Cerebellar nuclear complex (tissue), 1 donor: ENCODE measurements at places on chromosomes 6 and 20.

DNA sequence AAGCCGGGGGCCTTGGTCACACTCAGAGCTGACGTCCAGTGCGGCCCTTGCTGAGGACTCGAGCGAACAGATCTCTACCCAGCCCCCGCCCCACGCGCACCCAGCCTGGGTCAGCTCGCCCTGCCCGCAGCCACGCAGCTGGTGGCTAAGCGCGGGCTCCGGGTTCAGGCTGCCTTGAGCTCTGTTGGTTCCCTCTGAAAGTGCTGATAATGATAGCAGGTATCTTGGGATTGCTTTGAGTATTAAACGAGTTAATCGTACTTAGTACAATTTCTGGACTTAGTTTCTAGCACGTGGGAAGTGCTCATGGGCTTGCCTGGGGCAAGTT is 88.1 kb upstream of the TGM3 start:
- no peak for DNase-seq

DNA sequence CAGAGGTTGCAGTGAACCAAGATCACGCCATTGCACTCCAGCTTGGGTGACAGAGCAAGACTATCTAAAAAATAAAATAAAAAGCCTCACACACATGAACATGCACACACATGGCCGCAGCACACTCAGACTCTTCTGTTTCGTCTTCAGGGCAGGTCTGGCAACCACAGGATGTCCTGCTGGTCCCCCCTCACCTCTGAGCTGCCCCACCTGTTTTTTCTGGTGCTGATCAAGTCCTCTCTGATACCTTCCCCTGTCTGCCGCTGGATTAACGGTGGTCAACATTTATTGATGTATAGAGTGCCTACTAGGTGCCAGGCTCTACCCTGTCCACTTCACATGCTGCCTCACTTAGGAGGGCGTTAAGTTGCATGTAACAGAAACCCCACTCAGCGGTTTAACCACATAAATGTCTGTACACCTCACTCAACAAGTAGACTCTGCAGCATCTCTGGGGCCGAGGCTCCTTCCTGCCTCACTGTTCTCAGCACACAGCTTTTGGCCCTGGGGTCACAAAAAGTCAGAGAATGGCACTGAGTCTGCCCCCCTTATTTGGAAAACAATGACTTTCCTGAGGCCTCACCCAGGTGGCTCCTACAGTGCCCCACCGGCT is 4.5 kb upstream of the AP5S1 start:
- no peak for DNase-seq

DNA sequence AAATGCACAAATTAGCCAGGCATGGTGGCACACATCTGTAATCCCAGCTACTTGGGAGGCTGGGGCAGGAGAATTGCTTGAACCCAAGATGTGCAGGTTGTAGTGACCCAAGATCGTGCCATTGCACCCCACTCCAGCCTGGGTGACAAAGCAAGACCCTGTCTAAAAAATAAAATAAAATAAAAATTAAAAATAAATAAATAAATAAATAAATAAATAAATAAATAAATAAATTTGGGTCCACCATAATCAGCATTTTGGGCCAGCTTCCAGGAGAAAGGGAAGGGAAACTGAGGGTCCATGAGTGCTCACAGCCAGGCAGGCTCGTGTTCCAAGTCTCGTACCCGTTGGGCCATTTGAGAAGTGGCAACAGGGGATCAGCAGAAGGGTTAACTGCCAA is 131.6 kb upstream of the AGPAT4 start:
- no peak for DNase-seq

DNA sequence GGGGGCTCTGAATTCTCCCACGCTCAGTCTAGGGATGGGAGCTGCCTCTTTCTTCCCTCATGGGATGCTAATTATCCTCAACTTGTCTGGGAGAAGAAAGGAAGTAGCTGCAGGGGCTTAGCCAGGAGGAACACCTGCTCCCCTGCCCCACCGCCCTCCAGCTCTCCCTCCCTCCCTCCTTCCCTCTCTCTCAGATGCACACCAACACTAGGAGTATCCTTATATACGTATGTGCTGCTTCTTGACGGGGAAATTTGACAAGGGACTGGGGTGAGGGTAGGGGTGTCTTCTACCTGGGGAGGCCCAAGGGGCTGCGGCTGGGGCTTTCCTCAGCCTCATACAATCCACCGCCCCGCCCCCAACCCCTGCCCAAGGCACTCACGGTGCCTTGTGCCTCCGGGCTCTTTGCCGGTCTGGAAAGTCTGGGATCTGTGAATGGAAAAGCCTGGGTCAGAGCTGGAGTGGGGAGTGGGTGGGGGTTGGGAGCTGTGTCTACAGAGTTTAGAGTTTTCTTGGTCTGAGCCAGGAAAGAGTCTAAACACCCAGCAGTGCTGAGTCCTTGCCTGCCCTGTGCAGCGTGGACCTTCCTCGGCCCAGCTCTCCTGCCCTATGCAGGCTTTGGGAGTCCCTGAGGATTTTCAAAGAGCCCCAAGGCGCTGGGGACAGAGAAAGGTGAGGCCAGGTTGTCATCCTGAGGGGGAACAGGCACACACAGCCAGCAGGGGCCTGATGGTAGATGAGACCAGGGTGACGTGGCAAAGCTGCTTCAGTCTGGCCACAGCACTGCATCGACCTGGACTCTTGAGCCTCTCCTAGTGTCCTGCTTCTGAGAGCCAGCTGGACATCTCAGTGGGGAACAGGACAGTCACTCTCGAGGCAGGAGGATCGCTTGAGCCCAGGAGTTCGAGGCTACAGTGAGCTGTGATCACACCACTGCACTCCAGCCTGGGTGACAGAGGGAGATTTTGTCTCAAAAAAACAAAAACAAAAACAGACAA is 29.3 kb upstream of the EMILIN3 start:
- DNase-seq: no peak

DNA sequence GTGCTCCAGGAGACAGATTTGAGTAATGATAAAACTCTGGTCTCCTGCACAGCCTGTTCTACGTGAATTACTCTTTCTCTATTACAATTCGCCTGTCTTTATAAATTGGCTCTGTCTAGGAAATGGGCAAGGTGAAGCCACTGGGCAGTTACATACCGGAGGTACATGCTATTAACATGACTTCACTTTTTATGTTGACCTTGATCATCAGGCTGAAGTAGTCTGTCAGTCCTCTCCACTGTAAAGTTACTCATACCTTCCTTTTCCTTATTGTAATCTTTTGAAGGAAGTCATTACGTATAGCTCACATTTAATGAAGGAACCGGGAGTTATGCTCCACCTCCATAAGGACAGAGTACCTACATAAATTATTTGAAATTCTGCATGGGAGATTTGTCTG is 19.9 kb upstream of the KHDC1 start:
- no peak for DNase-seq

DNA sequence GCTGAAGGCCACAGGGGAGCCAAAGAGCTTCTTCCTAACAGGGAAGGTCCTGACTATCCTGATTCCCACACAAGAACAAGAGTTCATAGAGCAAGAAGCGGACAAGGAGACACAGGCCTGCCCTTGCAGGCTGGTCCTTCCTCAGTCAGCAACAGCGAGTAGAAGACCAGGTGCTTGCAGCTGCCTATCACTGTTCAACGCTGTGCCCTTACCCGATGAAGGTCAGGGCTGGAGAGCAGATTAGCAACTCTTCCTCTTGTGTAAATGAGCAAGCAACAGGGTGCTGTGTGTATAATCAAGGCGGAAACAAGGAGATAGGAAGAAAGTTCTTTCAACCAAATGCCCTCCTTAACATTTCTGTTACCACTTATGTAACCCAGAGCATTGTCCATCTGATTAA is 115.3 kb upstream of the SPACA1 start:
- no peak for DNase-seq

- DNase-seq: no peak
Measured at GRCh38 chr6:47302043-47302442, 7.7 kb downstream of the TNFRSF21 start.

- DNase-seq: peak; percentile 29
Measured at GRCh38 chr6:156687789-156688619, 89.2 kb upstream of the ARID1B start.

DNA sequence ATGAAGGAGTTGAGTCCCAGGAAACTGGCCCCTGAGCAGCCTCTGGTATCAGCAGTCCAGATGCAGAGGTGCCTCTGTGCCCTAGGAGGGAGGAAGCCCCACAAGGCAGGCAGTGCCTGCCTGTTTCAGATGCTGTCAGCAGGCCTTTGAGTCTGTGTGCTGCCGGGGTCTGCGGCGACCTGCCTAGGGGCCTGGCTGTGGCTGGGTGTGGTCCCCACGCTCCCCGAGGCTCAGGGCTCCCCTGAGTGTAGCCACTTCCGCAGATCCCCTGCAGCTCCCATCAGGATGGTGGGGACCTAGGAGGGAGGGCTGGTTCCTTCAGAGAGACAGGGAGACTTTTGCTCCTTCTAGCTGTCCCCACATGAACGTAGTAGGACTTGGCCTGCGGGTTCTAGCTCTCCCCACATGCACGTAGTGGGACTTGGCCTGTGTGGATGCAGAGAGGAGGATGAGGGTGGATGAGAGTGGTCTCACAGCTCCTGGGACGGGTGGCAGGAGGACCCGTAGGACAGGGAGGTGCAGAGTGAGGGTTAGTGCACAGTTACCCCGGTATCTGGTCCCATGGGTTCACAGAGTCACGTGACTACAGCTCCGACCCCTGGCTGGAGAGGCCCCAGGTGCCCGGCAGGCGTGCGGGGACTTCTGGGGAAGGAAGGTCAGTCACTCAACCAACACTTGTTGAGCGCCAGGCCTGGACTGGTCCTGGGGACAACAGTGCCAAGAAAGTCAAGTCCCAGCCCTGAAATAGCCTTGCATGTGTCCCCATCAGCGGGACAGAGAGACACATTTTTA is 41.0 kb downstream of the CDH4 start:
- no peak for DNase-seq

GRCh38 chr6:51619042-51619799 is 468.2 kb downstream of the PKHD1 start:
- no peak for DNase-seq
